ENCODE measurements at places on chromosomes 3 and 15. TPM values are rescaled to one million over a fixed set of nuclear protein-coding genes. Genes with fewer than 3 reads are reported as not detected.

DNA sequence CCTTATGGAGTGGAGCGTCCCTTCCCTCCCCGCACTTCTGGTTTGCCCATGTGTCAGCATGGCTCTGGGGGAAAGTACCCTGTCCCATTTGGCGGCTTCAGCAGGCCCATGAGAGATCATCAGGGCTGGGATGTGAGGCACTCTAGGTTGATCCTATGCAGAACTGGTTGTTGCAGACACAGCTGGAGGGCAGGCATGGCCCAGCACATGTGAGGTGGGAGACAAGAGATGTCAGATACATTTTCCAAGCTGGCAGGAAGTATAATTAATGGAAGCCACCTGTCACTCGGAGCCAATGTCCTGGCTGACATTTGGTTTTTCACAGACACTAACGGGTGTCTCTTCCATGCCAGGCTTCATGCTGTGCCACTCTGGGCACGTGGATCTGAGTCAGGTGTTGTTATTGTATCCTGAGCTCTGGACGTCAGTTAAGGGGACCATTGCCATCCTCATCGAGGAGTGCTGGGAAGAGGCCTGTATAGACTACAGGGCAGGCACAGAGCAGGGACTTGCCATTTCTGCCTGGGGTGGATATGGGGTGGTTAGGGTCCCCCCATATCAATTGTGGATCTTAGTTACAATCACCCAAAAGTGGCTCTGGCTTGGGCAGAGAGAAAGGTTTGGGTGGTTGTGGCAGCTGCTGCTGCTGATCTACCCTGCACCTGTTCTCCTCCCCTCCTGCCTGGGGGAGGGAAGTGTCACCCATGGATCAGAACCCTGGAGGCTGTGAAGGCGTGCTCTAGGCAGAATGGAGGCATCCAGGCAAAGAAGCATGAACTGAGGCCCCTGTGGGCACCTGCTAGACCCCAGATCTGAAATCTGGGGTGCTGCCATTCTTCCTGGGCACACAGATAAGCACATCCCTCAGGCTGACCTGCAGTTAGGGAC is 140.7 kb downstream of the FBLN2 start:
- H3K27me3 ChIP-seq: peaks cover 2% of the 10 kb centered on the region
- no peak overlapping the region for H3K4me3 ChIP-seq
- no peak overlapping the region for H3K27ac ChIP-seq
- peaks cover 30% of the 10 kb centered on the region for H3K4me1 ChIP-seq

IL20RB gene
- 2.0 TPM for total RNA-seq

- H3K4me1 ChIP-seq: peaks cover 11% of the 10 kb centered on the region
- no peaks in the 10 kb centered on the region for H3K27me3 ChIP-seq
- no peaks in the 10 kb centered on the region for H3K36me3 ChIP-seq
- DNase-seq: no peak
- no peak overlapping the region for H3K27ac ChIP-seq
These were observed 4.8 kb downstream of the SCN5A start for GRCh38 chr3:38644662-38645053.

SKOR1 gene
- 0.49 TPM for total RNA-seq

MUC13 gene
- not detected for total RNA-seq

DNA sequence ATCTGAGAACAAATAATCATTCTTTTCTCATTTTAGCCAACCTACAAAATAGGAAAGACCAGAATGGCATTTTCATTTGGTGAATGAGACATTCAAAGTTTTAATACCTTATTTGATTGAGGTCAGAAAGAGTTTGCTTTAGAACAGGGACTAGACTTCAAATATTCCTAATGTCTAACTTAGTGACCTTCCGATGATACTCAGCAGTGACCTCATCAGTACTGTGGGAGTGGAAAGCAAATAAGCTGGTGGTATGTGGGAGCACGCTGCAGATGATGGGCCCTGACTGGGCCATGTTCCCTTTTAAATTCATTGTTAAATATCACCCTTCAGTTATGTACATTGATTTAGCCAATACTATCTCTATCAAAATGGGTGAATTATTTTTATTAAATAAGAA is 223.3 kb downstream of the P3H2 start:
- peaks cover 5% of the 10 kb centered on the region for H3K4me1 ChIP-seq
- DNase-seq: no peak
- no peak overlapping the region for H3K27ac ChIP-seq
- H3K27me3 ChIP-seq: no peaks in the 10 kb centered on the region

- no peak overlapping the region for H3K4me3 ChIP-seq
- H3K27me3 ChIP-seq: no peaks in the 10 kb centered on the region
- H3K27ac ChIP-seq: no peak overlapping the region
- no peaks in the 10 kb centered on the region for H3K36me3 ChIP-seq
These were observed 78.3 kb upstream of the CDIN1 start for GRCh38 chr15:36501063-36501678.

DNA sequence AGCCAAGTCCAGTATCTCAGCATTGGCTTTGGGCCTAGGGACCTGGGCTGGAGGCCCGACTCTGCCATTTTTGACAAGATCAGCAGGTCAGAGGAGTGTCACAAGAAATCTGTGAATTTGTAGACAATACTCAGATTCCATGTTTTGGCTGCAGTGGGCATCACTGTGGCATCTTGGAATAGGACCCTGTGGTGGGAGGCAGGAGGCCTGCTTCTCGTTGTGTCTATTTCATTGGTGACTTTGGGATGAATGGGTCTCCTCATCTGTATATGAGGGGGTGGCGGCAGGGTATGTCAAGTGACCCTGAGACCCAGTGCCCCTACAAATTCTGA is 3.3 kb downstream of the C15orf39 start:
- H3K36me3 ChIP-seq: no peaks in the 10 kb centered on the region
- H3K27ac ChIP-seq: peak overlapping the region; percentile 72
- H3K27me3 ChIP-seq: peaks cover 16% of the 10 kb centered on the region
- DNase-seq: no peak
- peak overlapping the region; percentile 89 for H3K4me3 ChIP-seq
- peaks cover 29% of the 10 kb centered on the region for H3K4me1 ChIP-seq

ALDH1L1 gene
- 0.49 TPM for total RNA-seq

DNA sequence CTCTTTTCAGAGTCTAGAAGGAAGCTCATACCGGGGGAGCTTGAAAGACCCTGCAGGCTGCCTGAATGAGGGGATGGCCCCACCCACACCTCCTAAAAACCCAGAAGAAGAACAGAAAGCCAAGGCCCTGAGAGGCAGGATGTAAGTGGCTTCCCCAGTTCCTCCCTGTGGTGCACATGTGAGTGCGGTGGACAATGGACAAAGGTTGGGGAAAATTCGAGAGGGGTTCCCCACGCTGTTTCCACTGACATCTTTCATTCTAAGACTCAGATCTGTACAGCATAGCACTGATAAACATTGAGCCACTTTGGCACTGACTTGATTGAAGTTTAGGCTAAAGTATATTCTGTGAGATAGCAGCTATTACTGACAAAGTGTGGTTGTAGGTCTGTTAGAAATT is 79.5 kb upstream of the UMPS start:
- H3K36me3 ChIP-seq: peaks cover 13% of the 10 kb centered on the region
- H3K27ac ChIP-seq: no peak overlapping the region
- no peak for DNase-seq
- H3K27me3 ChIP-seq: no peaks in the 10 kb centered on the region
- peaks cover 29% of the 10 kb centered on the region for H3K4me1 ChIP-seq
- H3K4me3 ChIP-seq: no peak overlapping the region

GRCh38 chr15:61141497-61142125 is 87.5 kb downstream of the RORA start:
- H3K4me1 ChIP-seq: peaks cover 6% of the 10 kb centered on the region
- no peak for DNase-seq
- H3K27me3 ChIP-seq: peaks cover 8% of the 10 kb centered on the region

GRCh38 chr15:48090115-48090514 is 30.7 kb upstream of the SLC24A5 start:
- H3K4me3 ChIP-seq: no peak overlapping the region
- no peaks in the 10 kb centered on the region for H3K36me3 ChIP-seq
- peaks cover 12% of the 10 kb centered on the region for H3K4me1 ChIP-seq
- no peak overlapping the region for H3K27ac ChIP-seq

- H3K4me3 ChIP-seq: no peak overlapping the region
- no peaks in the 10 kb centered on the region for H3K27me3 ChIP-seq
- H3K27ac ChIP-seq: no peak overlapping the region
- H3K36me3 ChIP-seq: peaks cover 2% of the 10 kb centered on the region
These were observed 96.6 kb downstream of the CGNL1 start for GRCh38 chr15:57472861-57473260.

DNA sequence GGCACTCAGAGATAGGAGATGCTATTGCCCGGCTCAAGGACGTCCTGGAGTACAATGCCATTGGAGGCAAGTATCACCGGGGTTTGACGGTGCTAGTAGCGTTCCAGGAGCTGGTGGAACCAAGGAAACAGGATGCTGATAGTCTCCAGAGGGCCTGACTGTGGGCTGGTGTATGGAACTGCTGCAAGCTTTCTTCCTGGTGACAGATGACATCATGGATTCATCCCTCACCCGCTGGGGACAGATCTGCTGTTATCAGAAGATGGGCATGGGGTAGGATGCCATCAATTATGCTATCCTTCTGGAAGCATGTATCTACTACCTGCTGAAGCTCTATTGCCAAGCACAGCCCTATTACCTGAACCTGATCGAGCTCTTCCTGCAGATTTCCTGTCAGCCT is 26.4 kb downstream of the BCL2A1 start:
- DNase-seq: no peak
- H3K4me1 ChIP-seq: no peaks in the 10 kb centered on the region
- H3K27ac ChIP-seq: no peak overlapping the region
- H3K36me3 ChIP-seq: no peaks in the 10 kb centered on the region
- no peak overlapping the region for H3K4me3 ChIP-seq
- H3K27me3 ChIP-seq: peaks cover 3% of the 10 kb centered on the region

GRCh38 chr3:76565496-76566210 is 474.2 kb upstream of the ROBO2 start:
- peaks cover 6% of the 10 kb centered on the region for H3K4me1 ChIP-seq
- H3K27ac ChIP-seq: no peak overlapping the region
- DNase-seq: no peak

PLD1 gene
- total RNA-seq: 0.89 TPM

GRCh38 chr3:115709931-115710330 is 86.6 kb downstream of the GAP43 start:
- H3K27me3 ChIP-seq: no peaks in the 10 kb centered on the region
- no peak overlapping the region for H3K27ac ChIP-seq
- H3K4me1 ChIP-seq: no peaks in the 10 kb centered on the region

DNA sequence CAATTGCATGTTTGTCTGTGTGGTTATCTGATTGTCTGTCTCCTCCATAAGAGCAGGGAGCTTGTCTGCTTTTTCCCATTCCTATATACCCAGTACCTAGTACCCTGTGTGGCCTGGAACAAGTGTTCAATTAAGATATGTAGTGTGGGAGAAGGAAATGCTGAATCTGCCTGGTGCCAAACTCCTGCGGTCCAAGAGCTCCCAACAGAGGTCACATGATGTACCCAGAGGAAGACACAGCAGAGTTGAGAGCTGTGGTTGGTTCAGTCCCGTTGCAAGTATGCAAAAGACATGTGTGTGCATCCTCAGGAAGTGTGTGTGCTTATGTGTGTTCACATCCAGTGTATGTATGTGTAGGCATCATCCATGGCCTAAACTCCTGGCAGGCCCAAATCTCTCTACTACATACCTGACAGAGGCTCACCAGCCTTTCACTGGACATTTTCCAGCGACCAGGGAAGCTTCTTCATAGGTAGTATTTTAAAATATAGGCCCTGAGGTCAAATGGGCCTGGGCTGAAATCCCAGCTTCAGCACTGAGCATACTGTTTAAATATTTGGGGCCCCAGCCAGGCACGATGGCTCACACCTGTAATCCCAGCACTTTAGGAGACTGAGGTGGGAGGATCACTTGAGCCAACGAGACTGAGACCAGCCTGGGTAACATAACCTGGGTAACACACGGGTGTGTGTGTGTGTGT is 34.0 kb upstream of the ITGA11 start:
- DNase-seq: no peak
- no peak overlapping the region for H3K4me3 ChIP-seq
- peaks cover 4% of the 10 kb centered on the region for H3K27me3 ChIP-seq
- no peaks in the 10 kb centered on the region for H3K36me3 ChIP-seq
- H3K27ac ChIP-seq: no peak overlapping the region
- peaks cover 6% of the 10 kb centered on the region for H3K4me1 ChIP-seq

DNA sequence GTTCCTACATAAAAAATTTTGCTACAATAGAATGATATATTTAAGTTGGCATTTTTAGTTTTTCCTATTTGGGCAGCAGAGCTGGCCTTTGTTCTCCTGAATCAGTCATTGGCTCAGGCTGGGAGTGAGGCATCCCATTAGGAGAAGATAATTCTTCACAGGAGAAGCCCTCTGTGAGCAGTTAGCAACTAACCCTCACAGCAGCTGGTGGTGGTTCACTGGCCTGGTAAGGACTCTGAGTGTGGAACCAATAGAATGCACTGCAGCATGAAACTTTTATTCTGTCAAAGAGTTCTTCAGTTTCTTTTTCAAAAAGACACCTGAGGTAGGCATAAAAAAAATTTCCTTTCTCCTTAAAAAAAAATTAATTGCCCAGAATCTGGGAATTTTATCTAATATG is 562.6 kb downstream of the ZNF385D start:
- no peaks in the 10 kb centered on the region for H3K4me1 ChIP-seq
- H3K27ac ChIP-seq: no peak overlapping the region
- no peaks in the 10 kb centered on the region for H3K36me3 ChIP-seq
- DNase-seq: no peak
- H3K27me3 ChIP-seq: no peaks in the 10 kb centered on the region
- H3K4me3 ChIP-seq: no peak overlapping the region

DNA sequence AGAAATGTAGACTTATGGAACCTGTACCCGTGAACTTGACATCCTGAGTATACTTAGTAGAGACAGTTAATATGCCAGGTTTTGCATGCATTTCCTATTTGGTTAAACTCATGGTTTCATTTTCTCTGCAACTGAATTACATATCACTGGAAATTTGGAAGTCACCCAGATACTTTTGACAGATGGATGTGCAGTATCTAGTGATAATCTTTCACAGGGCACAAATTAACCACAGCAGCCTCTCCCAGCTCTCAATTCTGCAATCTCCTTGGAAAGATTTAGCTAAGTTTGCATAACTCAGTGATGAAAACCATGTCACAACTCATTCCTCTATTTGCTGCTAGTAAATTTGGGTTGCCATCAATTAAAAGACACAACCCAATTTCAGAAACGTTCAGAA is 162.3 kb upstream of the TPM1 start:
- H3K27ac ChIP-seq: no peak overlapping the region
- DNase-seq: no peak
- no peak overlapping the region for H3K4me3 ChIP-seq
- H3K36me3 ChIP-seq: no peaks in the 10 kb centered on the region
- H3K4me1 ChIP-seq: peaks cover under 1% of the 10 kb centered on the region
- H3K27me3 ChIP-seq: peaks cover 60% of the 10 kb centered on the region

GRCh38 chr3:194176274-194176991 is 40.5 kb downstream of the HES1 start:
- H3K4me1 ChIP-seq: peaks cover 37% of the 10 kb centered on the region
- peaks cover 26% of the 10 kb centered on the region for H3K27me3 ChIP-seq
- H3K4me3 ChIP-seq: peak overlapping the region; percentile 4
- no peak overlapping the region for H3K27ac ChIP-seq
- no peak for DNase-seq
- peaks cover 2% of the 10 kb centered on the region for H3K36me3 ChIP-seq

- H3K4me1 ChIP-seq: no peaks in the 10 kb centered on the region
- DNase-seq: no peak
- H3K27ac ChIP-seq: no peak overlapping the region
- no peaks in the 10 kb centered on the region for H3K27me3 ChIP-seq
These were observed 85.5 kb downstream of the VPS13C start for GRCh38 chr15:61974759-61975158.

- no peak overlapping the region for H3K27ac ChIP-seq
- no peak overlapping the region for H3K4me3 ChIP-seq
- H3K4me1 ChIP-seq: no peaks in the 10 kb centered on the region
These were observed 221.3 kb upstream of the CDIN1 start for GRCh38 chr15:36358094-36358493.

GRCh38 chr3:5276934-5277333 is 89.4 kb downstream of the EDEM1 start:
- DNase-seq: no peak
- H3K27ac ChIP-seq: no peak overlapping the region
- no peaks in the 10 kb centered on the region for H3K27me3 ChIP-seq
- H3K36me3 ChIP-seq: no peaks in the 10 kb centered on the region
- no peak overlapping the region for H3K4me3 ChIP-seq

CPA3 gene
- total RNA-seq: not detected

FSD2 gene
- not detected for total RNA-seq
